ENCODE measurements at places on chromosomes 6 and 20.

- peak; percentile 35 for DNase-seq
Observed at GRCh38 chr6:169723991-169724493, 258 bp downstream of the PHF10 start.

- DNase-seq = no peak
Observed at GRCh38 chr6:136718476-136718875, 73.8 kb downstream of the MAP3K5 start.

- DNase-seq = no peak
Observed at GRCh38 chr6:134543128-134543527, 225.2 kb upstream of the SGK1 start.

- no peak for DNase-seq
Observed at GRCh38 chr6:8085053-8085511, 17.3 kb downstream of the EEF1E1 start.

DNA sequence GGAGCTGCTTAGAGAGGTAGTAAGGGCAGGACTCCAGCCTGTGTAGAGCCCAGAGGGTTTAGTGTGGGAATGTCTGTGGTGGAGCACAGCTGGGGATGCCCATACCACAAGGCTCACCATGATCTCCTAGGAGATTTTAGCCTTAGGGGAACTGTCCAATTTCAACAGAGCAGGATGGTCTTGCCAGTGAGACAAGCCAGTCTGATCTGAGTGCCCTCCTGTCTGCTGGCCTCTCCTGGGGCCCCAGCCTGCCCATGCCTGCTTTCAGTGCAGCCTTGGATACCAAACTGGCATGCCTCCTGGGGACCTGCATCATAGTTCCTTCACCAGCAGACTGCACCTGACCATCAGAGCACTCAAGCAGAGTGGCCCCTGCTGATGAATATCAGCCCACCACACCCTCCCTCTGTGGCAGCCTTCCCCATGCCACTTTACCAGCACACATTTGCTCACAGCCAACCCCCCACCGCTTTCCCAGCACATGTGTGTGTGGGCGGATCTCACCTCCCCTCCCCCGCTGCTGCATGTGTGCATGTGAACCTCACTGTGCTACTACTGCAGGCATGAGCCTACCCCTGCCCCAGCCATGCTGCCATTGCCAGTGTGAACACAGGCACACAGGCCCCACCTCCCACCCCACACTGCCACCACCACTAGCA is 7.9 kb upstream of the TREM1 start:
- no peak for DNase-seq

All from activated CD4-positive, alpha-beta T cell treated with anti-CD3 and anti-CD28 coated beads, Interleukin-2, amount 50 U/mL, for 1 hour (primary cell).